ENCODE measurements at places on chromosomes 12 and 14.

DNA sequence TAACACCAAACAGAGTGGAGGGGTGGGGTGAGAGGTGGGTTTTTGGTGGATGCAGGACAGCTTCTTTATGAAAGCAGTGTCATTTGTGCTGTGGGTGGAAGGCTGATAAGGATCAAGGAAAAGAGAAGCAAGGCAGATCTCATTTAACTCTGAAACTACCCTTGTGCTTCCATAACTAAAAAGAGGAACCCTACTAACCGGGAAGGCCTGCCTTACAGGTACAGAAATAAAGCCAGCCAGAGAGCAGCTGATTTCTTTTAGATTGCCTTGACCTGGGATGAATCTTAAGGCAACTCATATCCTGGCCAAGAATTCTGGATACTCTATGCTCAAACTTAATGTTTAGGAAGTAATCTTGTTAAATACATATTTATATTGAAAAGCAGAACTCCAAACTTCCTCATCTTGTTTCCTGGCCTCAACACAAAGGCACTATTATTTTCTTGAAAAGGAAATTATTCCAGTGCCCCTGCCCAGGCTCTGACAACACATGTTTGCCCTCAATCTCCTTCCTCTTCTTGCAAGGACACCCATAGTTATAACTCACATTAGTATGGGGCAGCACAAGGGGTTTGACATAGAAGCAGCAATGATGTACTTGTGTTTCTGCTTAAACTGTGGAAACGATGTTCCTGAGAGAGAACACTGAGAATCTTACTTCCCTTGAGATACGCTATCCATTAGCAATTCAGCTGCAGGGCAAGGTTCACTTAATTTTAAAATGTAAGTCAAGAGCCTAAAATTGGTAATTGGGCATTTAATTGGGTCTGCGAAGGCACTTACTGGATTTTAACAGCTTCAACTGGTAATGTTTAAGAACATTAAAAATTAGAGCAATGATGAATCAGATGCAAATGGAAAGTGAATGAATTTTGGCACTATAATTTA lies 173.7 kb downstream of the STXBP6 start:
- DNase-seq = no peak

GRCh38 chr12:85559536-85559935 lies 276.7 kb downstream of the RASSF9 start:
- DNase-seq = no peak

GRCh38 chr12:96073346-96074330 lies 38.3 kb upstream of the LTA4H start:
- DNase-seq = no peak

DNA sequence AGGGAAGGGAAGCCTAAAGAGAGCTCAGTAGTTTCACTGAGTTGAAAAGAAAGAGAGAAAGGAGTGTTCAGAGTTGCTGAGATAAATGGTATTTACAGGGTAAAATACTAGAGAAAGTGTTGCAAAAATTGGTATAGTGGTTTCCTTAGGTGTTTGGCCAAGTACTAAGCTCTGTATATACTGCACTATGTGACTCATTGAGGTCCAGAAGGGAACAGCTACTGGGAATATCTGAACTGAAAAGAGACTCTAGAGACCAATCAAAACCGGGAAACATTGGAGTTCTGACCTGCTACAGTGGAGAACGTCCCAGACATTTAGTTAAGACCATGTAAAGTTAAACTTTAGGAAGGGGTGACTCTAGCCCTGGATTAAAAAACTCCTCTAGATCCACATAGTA lies 42.7 kb upstream of the ALX1 start:
- no peak for DNase-seq

- no peak for DNase-seq
These were observed 8.3 kb upstream of the ABCD2 start for GRCh38 chr12:39627914-39628313.

- no peak for DNase-seq
These were observed 5.9 kb upstream of the ALG10 start for GRCh38 chr12:34016361-34016760.

DNA sequence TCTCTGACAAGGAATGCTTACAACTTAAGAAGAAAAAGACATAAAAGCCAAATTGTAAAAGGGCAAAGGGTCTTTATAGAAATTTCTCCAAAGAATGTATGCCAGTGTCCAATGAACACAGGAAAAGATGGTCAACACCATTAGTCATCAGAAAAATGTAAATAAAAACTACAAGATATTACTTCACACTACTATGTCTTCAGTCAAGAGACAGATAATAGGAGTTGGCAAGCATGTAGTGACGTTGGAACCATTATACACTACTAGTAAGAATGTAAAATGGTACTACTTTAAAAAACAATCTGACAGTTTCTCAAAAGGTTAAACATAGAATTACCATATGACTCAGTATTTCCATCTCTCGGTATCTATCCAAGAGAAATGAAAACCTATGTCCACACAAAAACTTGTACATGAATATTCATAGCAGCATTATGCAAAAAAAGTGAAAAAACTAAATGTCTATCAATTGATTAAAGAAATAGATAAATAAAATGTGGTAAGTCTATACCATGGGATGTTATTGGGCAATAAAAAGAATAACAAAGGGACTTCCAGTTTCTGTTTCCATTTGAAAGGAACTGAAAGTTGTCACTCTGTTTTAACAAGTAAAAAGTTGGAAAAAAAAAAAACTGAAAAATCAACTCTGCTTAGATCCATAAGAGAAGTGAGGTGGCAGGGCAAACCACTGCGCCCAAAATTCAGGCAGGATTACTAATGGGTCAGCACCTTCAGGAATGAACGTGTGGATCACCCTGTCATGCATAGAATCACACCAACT lies 69.8 kb downstream of the ALG10B start:
- no peak for DNase-seq

DNA sequence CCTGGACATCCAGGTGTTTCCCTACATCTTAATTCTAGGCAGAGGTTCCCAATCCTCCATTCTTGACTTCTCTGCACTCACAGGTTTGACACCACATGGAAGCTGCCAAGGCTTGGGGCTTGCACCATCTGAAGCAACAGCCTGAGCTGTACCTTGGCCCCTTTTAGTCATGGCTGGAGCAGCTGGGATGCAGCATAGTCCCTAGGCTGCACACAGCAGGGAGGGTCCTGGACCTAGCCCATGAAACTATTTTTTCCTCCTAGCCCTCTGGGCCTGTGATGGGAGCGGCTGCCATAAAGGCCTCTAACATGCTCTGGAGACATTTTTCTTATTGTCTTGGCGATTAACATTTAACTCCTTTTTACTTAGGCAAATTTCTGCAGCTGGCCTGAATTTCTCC lies 417.2 kb upstream of the FLRT2 start:
- no peak for DNase-seq

GRCh38 chr12:58415716-58416115 lies 474.3 kb downstream of the ATP23 start:
- no peak for DNase-seq

- no peak for DNase-seq
These were observed 7.1 kb upstream of the CCDC175 start for GRCh38 chr14:59583755-59584154.

GRCh38 chr12:126551869-126552268 lies 1486.6 kb downstream of the AACS start:
- no peak for DNase-seq

DNA sequence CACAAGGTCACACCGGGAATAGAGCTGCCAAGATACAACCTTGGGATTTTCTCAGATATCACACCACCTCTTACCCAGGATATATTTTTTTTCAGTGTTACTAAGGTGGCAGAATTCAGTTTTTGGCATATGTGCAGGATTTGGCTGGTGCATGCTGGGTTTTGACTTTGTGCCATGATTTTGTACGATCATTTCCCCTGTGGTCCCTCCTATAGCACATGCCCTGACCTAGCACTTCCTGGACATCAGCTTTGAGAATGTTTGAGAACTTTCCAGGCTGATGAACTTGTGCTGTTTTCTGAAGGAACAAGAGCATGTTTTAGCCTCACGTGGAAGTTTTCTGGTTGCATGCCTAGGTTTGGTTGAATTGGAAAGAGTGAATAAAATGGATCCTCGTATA lies 11.0 kb upstream of the TBPL2 start:
- DNase-seq = no peak

DNA sequence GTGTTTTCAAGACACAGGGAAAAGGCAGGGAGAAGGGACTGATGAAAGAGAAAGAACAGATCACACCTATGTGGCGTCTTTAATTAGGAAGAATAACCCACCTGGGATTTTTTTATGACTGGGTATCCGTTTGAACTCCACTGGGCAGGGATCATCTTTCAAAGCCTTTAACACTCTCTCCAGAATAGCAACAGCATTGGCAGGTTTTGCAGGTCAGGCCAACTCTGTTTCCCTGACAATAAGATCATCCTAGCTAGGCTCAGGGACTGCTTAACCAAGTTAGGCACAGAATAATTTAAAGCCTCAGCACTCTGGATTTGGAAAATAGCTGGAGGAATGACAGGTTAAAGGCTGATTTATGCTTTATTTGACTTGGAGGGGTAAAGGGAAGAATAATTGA lies 117.6 kb downstream of the SUDS3 start:
- DNase-seq = no peak

- no peak for DNase-seq
These were observed 1.6 kb downstream of the CISTR start for GRCh38 chr12:53749986-53750811.

DNA sequence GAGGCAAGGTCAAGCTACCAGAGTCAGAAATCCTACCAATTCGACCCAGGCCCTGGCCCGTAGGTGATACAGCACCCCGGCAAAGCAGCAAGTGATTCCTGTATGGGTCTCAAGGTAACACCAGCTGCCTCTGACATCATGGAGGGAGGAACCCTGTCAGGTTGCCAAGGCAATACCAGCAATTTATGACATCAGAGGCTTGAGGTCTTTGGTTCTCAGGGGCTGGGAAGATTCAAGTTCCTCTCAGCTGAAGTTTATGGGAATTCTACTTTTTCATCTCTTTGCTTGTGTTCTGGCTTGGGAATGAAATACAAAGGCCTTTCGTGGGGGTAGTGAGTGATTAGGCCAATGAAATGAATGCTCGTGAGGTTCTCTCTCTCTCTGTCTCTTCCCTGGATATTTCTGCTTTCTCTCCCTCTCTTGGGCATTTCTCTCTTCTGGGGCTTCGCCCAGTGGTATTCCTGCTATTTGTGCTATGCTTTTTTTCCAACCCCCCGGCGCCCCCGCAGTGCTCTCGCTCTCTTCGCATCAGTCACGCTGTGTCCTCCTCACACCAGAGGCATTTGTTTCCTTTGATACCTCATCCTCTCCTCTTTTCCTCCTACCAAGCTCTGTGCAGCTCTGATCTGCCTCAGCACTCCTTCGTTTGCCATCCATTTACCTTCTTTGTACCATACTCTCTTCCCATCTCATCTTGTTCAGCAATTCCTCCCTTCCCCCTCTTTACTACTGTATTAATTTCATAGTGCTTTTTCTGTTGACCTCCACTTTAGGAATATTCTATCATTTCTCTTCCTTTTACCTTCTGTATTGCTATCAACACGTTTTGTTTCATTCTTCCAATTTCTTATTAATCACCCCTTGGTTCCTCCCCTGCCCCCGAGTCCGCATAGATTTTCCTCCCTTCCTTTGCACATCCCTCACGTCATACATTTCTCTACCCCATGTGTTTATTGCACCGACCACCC lies 2.9 kb downstream of the ZFHX2 start:
- no peak for DNase-seq

DNA sequence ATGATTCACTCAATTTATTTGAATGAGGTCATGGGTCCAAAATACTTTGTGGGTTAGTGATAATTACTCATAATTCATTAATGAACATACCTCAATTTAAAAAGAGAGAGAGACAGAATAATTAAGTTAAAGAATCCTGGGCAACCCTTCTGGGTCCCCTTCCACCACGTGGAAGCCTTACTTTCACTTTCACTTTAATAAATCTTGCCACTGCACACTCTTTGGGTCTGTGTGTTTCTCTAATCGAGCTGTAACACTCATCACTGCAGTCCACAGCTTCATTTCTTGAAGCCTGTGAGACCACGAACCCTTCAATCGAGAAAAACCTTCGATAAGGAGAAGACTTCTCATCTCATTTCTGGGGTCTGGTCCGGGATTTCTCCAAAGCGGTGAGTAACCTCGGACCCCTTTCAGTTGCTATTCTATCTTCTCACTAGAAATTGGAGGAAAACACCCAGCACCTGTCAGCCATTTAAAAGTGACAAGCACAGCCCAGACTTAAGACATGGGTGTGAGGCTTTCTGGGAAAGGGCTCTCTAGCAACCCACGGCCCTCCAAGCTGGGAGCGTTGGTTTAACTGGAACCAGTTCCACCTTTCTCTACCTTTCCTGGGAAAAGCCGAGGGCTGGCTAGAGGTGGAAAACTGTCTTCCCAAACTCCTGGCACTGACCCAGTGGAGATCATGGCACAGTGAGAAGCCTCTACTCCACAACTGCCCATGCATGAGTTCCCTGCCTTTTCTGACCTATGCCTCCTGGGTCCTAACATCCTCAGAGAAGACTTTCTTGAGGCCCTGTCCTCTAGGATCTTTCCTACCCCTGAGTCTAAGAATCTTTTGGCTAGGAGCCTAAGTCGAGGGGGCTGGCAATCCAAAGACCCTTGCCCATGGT lies 148.8 kb upstream of the ATF7IP start:
- no peak for DNase-seq

DNA sequence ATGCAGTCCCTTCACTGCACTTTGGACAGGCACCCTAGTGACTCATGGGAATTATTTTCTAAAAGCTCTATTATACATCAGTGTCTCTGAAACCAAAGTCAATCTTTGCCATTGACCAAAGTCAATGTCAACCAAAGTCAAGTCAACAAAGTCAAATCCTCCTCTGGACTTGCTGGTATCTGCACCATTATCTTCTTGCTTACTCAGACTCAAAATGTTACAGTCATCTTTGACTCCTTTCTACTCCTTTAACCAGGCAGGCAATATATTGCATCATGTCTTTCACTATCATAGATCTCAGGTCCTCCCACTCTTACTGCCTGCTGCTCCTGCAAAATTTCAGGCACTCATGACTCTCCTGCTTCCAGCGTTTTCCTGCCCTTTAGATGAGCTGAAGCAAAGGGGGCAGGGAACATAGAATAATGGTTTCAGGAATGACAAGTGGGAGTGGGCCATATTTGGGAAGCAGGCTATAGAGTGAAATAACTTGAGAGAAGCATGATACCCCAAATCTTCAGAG lies 39.2 kb downstream of the IGF1 start:
- no peak for DNase-seq

- peak; percentile 77 for DNase-seq
These were observed 65.2 kb downstream of the PPP2R5E start for GRCh38 chr14:63478010-63478409.

GRCh38 chr12:129848876-129849275 lies 54.9 kb downstream of the TMEM132D start:
- no peak for DNase-seq

- no peak for DNase-seq
These were observed 54.1 kb upstream of the ARHGAP5 start for GRCh38 chr14:32022938-32023466.

DNA sequence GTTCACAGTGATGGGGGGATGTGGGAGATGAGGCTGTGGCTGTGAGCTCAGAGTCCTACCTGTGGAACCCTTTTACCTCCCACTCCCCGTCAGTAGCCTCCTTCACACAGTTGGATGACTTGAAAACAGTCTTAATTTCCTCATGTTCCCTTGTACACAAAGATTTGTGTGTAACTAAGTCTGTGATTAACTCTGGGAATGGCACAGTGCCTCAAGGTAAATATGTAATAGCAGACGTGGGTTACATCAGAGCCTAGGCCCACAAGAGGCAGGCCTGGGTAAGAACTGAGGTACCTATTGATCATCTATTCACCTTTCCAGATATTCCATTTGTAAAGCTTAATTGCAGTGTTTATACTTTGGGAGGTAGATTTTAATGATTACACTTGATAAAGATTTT lies 5.8 kb upstream of the IGF1 start:
- no peak for DNase-seq

GRCh38 chr14:52314595-52315354 lies 663 bp downstream of the PTGER2 start:
- DNase-seq = no peak

- DNase-seq = no peak
These were observed 133.4 kb downstream of the ESRRB start for GRCh38 chr14:76509311-76509710.
